Activated gamma-delta T cell treated with anti-CD3 and anti-CD28 coated beads, Interleukin-2, amount 50 U/mL, for 16 hours (primary cell): ENCODE measurements at places on chromosomes 7 and 10.

- DNase-seq = no peak
Observed at GRCh38 chr7:21572331-21573313, 29.8 kb downstream of the DNAH11 start.

- no peak for DNase-seq
Observed at GRCh38 chr10:22849077-22849805, 78.6 kb upstream of the ARMC3 start.

DNA sequence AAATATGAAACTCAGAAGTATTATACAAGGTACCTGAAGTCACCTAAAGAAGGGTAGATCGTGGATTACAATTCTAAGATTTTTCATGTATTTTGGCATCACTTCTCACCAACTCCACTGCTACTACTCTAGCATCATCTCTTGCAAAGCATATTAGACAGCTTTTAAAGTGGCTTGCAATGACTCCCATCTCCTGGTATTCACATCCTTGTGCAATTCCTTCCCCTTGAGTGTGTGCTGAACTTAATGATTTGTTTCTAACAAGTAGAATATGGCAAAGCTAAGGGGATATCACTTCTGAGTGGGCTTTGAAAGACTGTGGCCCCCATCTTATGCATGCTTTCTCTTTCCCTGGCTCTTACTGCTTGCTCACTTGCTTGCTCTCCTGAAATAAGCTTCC is 280.2 kb downstream of the SNX13 start:
- DNase-seq = no peak

- DNase-seq = no peak
Observed at GRCh38 chr10:126783806-126784557, 113.5 kb upstream of the C10orf90 start.

GRCh38 chr10:49664006-49664841 is 15.2 kb upstream of the C10orf53 start:
- no peak for DNase-seq

DNA sequence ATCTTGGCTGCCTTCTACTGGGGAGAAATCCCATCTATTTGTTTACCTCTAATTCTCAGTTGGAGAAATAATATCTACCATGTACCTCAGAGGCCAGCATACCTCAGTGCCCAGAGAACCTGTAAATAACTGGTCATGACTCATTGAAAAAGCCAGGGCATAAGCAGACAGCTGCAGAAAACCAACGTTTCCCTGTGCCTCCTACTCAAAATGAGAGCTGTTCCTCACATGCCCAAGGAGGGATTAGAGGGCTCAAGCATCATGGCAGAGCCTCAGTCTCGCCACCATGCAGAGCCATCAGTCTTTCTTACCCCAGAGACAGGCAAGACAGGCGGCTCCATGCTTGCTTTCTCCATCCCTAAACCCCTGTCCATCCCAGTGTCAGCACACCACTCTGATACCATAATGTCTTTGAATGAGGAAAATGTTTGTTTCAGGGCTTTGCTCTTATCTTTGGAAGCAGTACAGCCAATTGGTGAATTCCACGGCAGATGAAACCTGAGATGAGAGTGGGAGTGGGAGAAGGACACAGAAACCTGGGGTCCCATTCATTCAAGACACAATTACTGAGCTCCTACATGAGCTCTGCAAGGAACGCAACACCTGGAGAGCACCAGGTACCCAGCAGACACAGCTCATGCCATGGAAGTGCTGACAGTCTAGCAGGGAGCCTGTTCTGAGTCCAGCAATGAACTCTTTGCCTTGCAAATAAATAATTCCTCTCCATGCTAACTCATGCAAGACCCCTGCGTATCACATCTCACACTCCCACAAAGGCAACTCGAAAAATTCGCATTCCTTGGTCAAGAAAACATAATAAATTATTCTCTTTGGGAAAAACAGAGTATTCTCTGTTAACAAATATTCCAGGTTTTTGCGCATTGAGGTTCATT is 21.1 kb downstream of the PON1 start:
- no peak for DNase-seq

- no peak for DNase-seq
Observed at GRCh38 chr7:132379292-132379691, 197.0 kb downstream of the PLXNA4 start.

- no peak for DNase-seq
Observed at GRCh38 chr10:30185916-30186315, 126.5 kb upstream of the JCAD start.
